ENCODE measurements at places on chromosomes 4 and X.

DNA sequence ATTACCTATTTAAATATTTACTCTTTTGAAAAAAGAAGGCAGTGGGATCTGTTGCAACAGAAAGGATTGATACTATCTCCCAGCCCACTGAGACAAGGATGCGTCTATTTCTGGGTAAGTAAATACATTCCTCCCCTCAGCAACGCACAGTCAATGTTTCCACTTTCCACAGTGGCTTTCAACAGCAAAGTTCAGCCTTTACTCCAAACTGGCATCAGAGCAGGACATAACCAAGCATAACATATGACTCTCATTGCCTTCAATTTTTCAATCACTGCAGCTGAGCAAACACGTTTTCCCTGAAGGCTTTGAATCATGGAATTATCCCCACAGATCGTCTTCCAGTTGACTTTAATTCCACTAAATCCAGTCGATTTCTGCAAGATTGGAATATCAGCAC, 160.3 kb upstream of the FRG1 start:
- H3K36me3 ChIP-seq, result no peaks in the 10 kb centered on the region
- H3K4me3 ChIP-seq, result no peak overlapping the region
- H3K27ac ChIP-seq, result no peak overlapping the region
- H3K4me1 ChIP-seq, result no peaks in the 10 kb centered on the region

- DNase-seq, result no peak
- no peaks in the 10 kb centered on the region for H3K36me3 ChIP-seq
- H3K4me3 ChIP-seq, result no peak overlapping the region
- H3K27ac ChIP-seq, result no peak overlapping the region
- H3K4me1 ChIP-seq, result no peaks in the 10 kb centered on the region
These were observed 43.5 kb downstream of the MID1 start for GRCh38 chrX:10576777-10577447.

- no peaks in the 10 kb centered on the region for H3K27me3 ChIP-seq
- H3K4me1 ChIP-seq, result no peaks in the 10 kb centered on the region
- no peak overlapping the region for H3K27ac ChIP-seq
- H3K4me3 ChIP-seq, result no peak overlapping the region
- H3K36me3 ChIP-seq, result no peaks in the 10 kb centered on the region
- DNase-seq, result no peak
These were observed 230.8 kb downstream of the TMEM47 start for GRCh38 chrX:34426334-34426733.

- H3K4me1 ChIP-seq, result no peaks in the 10 kb centered on the region
- DNase-seq, result no peak
- no peak overlapping the region for H3K4me3 ChIP-seq
- no peaks in the 10 kb centered on the region for H3K36me3 ChIP-seq
- no peaks in the 10 kb centered on the region for H3K27me3 ChIP-seq
These were observed 864.1 kb upstream of the PCDH10 start for GRCh38 chr4:132284910-132285426.

DNA sequence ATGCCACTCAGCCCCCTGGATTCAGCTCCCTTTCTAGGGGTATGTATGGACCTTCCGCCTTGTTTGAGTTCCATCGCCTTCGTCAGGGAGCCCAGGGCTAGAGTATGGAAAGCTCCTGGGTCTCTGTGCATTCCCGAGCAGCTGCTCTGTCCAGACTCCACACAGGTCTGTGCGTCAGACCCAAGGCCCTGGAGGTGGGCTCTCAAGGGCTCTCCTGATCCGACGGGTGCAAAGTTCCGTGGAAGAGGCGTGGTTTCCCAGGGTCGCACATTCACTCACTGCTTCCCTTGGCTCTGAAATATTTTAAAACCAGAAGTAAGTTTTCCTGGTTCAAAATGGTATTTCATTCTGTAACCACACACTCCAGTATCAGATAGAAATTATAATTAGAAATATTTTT, 863.2 kb downstream of the TRIML1 start:
- DNase-seq, result no peak
- H3K36me3 ChIP-seq, result no peaks in the 10 kb centered on the region
- H3K4me3 ChIP-seq, result no peak overlapping the region

GRCh38 chr4:159400558-159401225, 297.8 kb downstream of the RAPGEF2 start:
- peaks cover 23% of the 10 kb centered on the region for H3K27me3 ChIP-seq
- no peak overlapping the region for H3K4me3 ChIP-seq
- peaks cover 2% of the 10 kb centered on the region for H3K4me1 ChIP-seq
- no peak overlapping the region for H3K27ac ChIP-seq

- H3K4me3 ChIP-seq, result peak overlapping the region; percentile 89
- peaks cover 40% of the 10 kb centered on the region for H3K36me3 ChIP-seq
- H3K27me3 ChIP-seq, result no peaks in the 10 kb centered on the region
These were observed 694 bp downstream of the PDS5A start for GRCh38 chr4:39976945-39977488.

- H3K27me3 ChIP-seq, result no peaks in the 10 kb centered on the region
- no peak overlapping the region for H3K4me3 ChIP-seq
- no peak overlapping the region for H3K27ac ChIP-seq
- DNase-seq, result no peak
- peaks cover 57% of the 10 kb centered on the region for H3K36me3 ChIP-seq
These were observed 63.1 kb downstream of the RELL1 start for GRCh38 chr4:37623125-37623524.

- DNase-seq, result no peak
- H3K36me3 ChIP-seq, result no peaks in the 10 kb centered on the region
- peaks cover 63% of the 10 kb centered on the region for H3K27me3 ChIP-seq
- no peak overlapping the region for H3K27ac ChIP-seq
These were observed 284.0 kb downstream of the BCOR start for GRCh38 chrX:39813631-39814277.

GRCh38 chr4:122832732-122833131, 6.1 kb downstream of the FGF2 start:
- H3K4me3 ChIP-seq, result no peak overlapping the region
- peaks cover 63% of the 10 kb centered on the region for H3K27me3 ChIP-seq
- H3K27ac ChIP-seq, result no peak overlapping the region
- no peaks in the 10 kb centered on the region for H3K36me3 ChIP-seq

- H3K4me1 ChIP-seq, result peaks cover 2% of the 10 kb centered on the region
- H3K27ac ChIP-seq, result no peak overlapping the region
- no peaks in the 10 kb centered on the region for H3K36me3 ChIP-seq
These were observed 107.0 kb downstream of the CT47B1 start for GRCh38 chrX:120768681-120769080.

- no peak for DNase-seq
- H3K27me3 ChIP-seq, result peaks cover 37% of the 10 kb centered on the region
- H3K27ac ChIP-seq, result no peak overlapping the region
- H3K36me3 ChIP-seq, result no peaks in the 10 kb centered on the region
These were observed 92.2 kb downstream of the MID1IP1 start for GRCh38 chrX:38893441-38893840.

DNA sequence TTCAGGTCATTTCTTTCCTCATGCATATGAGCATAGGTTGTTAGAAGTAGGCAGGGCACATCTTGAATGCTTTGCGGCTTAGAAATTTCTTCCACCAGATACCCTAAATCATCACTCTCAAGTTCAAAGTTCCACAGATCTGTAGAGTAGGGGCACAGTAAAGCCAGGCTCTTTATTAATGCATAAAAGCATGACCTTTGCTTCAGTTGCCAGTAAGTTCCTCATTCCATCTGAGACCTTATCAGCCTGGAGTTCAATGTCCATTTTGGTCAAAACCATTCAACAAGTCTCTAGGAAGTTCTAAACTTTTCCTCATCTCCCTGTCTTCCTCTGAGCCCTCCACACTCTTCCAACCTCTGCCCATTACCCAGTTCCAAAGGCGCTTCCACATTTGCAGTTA, 77.7 kb downstream of the MAP9 start:
- no peaks in the 10 kb centered on the region for H3K27me3 ChIP-seq
- DNase-seq, result no peak
- no peaks in the 10 kb centered on the region for H3K36me3 ChIP-seq
- H3K4me3 ChIP-seq, result no peak overlapping the region
- H3K27ac ChIP-seq, result no peak overlapping the region

GRCh38 chrX:2492531-2493218, 8.1 kb downstream of the DHRSX start:
- no peak for DNase-seq
- peaks cover 5% of the 10 kb centered on the region for H3K4me1 ChIP-seq
- no peaks in the 10 kb centered on the region for H3K27me3 ChIP-seq
- H3K27ac ChIP-seq, result no peak overlapping the region
- H3K36me3 ChIP-seq, result peaks cover 71% of the 10 kb centered on the region

DNA sequence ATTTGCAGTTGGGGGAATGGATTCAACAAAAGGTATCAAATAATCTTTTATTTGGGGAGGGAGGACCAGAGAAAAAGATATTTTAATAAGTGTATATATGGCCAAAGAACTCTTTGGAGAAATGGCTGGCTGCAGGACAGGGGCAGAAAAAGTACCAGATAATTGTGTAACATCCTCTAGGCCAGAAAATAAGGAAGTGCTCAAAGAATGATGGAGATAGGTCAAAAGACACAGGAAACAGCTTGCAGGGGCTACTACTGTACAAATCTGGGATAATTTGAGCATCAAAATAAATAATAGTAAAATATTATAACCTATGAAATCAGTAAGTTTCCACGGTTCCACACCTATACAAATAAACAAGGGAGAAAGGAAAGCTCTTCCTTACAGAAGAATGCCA, 34.8 kb downstream of the KLHL5 start:
- H3K4me3 ChIP-seq, result no peak overlapping the region

- peaks cover 4% of the 10 kb centered on the region for H3K36me3 ChIP-seq
- H3K27me3 ChIP-seq, result no peaks in the 10 kb centered on the region
- no peak for DNase-seq
- no peak overlapping the region for H3K27ac ChIP-seq
These were observed 13.2 kb downstream of the SNX25 start for GRCh38 chr4:185222598-185222997.

DNA sequence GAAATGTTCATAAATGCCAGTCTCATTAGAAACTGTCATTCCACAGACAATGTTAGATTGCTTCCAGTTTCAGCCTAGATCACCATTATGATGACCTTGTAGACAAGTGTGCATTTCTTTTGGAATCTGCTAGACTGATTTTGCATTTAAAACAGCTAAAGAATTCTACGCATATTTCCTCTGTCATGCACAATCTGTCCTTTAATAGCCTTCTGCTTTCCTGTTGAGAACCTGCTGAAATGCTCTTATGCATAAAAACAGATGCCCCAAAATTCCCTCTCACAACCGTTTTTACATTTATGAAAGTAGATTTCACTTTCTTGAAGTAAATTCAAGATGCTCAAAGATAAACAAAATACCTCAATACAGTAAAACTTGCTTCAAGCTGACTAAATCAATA, 673.3 kb downstream of the GALNTL6 start:
- no peaks in the 10 kb centered on the region for H3K27me3 ChIP-seq
- H3K4me1 ChIP-seq, result no peaks in the 10 kb centered on the region
- no peak overlapping the region for H3K4me3 ChIP-seq
- H3K36me3 ChIP-seq, result no peaks in the 10 kb centered on the region

GRCh38 chr4:3436048-3436797, 5.5 kb upstream of the HGFAC start:
- DNase-seq, result no peak
- H3K4me3 ChIP-seq, result no peak overlapping the region
- no peaks in the 10 kb centered on the region for H3K27me3 ChIP-seq

DNA sequence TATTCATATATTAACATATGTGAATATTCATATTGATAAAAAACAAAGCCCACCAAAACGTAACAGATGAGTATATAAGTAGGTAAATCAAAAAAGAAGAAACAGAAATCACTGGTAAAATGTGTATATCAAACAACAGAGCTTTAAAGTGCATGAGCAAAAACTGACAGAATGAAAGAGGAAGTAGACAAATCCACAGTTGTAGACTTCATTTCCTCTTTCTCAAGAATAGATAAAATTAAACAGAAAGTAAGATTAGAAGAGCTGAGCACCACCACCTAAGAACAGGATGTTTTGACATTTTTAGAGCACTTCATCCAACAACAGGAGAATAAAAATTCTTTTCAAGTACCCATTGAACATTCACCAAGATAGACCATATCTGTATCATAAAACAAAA, 64.6 kb downstream of the CNKSR2 start:
- peak overlapping the region; percentile 58 for H3K4me3 ChIP-seq
- peaks cover 7% of the 10 kb centered on the region for H3K27me3 ChIP-seq
- H3K4me1 ChIP-seq, result peaks cover 27% of the 10 kb centered on the region

GRCh38 chr4:84392951-84393590, 106.0 kb downstream of the NKX6-1 start:
- no peaks in the 10 kb centered on the region for H3K4me1 ChIP-seq
- no peaks in the 10 kb centered on the region for H3K36me3 ChIP-seq
- H3K27ac ChIP-seq, result no peak overlapping the region
- H3K4me3 ChIP-seq, result no peak overlapping the region

- no peaks in the 10 kb centered on the region for H3K36me3 ChIP-seq
- no peaks in the 10 kb centered on the region for H3K27me3 ChIP-seq
- H3K27ac ChIP-seq, result no peak overlapping the region
- H3K4me1 ChIP-seq, result no peaks in the 10 kb centered on the region
- no peak for DNase-seq
These were observed 670.3 kb downstream of the KCTD8 start for GRCh38 chr4:43778187-43778915.

DNA sequence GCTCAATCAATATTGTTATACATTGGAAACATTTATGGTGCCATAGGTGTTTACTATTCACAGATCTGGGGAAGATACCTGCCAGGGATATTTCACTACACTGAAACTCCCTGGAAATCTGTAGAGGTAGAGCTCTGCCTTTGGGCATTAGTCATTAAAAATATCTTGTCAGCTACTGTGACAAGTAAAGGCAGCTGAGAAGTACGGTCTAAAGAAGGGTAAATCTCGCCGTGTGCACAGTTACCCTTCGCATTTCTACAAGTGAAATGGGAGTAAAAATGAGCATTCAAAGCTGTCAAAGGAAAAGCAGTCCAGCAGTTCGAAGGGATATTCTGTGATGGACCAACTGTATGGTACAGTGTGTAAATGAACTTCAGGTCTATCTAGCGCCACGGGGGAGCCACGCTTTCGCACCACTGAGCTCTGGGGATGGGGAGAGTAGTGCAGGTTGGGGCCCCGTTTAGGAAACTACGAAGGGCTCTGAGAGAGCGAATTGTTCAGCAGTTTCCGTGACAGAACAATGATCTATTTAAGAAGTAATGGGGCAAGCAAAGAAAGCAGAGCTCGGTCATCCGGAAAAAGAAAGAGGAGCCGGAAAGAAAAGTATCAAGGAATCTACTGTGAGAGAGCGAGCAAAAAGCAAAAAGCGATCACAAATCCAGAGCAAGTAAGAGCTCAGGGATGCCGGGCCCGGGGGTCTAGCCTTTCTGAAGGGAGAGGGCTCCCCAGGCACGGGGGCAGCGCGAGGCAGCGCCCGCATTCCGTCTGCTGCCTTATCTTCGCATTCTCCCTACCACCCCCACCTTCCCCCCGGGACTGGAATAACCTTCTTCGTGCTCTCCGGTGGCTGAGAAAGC, 646 bp downstream of the TIGD4 start:
- peaks cover 19% of the 10 kb centered on the region for H3K36me3 ChIP-seq
- H3K4me1 ChIP-seq, result peaks cover 36% of the 10 kb centered on the region
- H3K4me3 ChIP-seq, result peak overlapping the region; percentile 100
- H3K27ac ChIP-seq, result peak overlapping the region; percentile 97

DNA sequence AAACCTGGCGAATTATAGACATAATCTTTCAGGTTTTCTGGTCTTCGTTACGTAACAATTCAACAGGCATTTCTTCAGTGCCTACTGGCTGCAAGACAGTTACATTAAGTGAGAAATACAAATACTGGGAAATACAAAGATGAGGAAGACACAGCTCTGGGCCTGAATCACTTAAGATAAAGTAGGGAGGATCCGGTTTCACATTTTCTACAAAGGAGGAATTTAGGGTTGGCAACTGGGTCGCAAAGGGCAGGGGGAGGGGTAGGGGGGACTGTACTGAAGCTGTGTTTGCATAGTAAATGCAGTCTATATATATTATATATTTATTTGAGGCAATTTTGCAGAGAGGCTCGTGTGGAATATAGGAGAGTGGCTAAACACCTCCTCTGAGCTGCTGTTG, 107.4 kb downstream of the MAML3 start:
- no peak for DNase-seq
- H3K27me3 ChIP-seq, result peaks cover 17% of the 10 kb centered on the region
- H3K4me3 ChIP-seq, result no peak overlapping the region
- H3K27ac ChIP-seq, result no peak overlapping the region

Data from activated T-cell treated with anti-CD3 and anti-CD28 coated beads, Interleukin-2, amount 50 U/mL, for 24 hours (primary cell).